ENCODE measurements at places on chromosomes 7 and 10.
A peak's percentile ranks its signal among the peaks of the same experiment; 100 is the strongest.

- no peak for DNase-seq
Measured at GRCh38 chr10:65753532-65753931, 1172.3 kb upstream of the LRRTM3 start.

DNA sequence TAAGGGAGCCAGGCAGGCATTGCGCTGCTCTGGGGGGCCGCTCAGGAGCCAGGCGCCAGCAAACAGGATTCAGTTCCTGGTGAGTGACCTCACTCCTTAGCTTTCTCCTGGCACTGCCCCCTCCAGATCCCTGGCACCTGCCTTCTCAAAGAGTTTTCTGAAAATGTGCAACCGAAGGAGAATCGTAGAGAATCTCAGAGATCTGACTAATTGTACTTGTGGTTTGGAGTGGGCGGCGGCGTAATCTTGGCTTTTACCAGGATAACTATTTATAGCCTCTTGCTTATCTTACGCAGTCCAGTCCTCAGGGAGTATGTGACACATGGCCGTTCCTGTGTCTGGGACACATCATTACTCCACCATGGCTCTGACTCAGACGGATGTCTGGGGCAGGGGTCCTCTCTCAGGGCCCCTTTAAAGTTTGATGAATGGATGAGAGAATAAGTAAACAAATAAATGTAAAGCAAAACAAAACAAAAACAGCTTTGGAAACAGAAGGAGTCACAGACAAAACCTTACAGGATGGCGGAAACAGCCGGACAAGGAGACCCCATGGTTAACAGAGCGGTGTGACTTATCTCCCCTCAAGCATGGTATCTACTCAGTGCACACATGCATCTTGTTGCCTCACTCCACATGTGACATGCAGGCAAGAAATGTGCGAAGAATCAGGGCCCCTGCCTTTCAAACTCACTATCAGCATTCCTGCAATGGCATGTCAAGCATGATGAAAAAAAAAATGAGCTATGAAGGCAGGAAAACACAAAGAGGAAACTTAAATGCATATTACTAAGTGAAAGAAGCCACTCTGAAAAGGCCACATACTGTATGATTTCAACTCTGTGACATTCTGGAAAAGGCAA lies 99.7 kb downstream of the TNS3 start:
- no peak for DNase-seq

DNA sequence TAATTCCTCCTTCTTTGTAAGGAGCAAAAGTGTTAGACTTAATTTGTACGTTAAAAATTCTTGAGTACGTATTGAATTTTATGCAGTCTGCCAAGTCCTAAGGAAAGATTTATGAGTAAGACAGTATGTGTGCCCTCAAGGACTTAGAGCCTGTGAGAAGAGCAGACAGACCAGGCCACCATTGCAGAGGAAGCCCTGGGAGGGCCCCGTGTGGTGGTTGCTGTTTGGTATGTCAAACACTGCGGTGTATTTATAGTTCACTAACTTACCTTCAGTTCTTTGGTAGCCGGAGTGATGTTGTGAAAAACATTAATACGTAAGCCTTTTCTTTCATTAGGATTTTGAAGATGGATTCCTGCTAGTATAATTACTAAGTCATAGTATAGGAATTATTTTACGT lies 82.9 kb downstream of the GALNT11 start:
- DNase-seq, result no peak

DNA sequence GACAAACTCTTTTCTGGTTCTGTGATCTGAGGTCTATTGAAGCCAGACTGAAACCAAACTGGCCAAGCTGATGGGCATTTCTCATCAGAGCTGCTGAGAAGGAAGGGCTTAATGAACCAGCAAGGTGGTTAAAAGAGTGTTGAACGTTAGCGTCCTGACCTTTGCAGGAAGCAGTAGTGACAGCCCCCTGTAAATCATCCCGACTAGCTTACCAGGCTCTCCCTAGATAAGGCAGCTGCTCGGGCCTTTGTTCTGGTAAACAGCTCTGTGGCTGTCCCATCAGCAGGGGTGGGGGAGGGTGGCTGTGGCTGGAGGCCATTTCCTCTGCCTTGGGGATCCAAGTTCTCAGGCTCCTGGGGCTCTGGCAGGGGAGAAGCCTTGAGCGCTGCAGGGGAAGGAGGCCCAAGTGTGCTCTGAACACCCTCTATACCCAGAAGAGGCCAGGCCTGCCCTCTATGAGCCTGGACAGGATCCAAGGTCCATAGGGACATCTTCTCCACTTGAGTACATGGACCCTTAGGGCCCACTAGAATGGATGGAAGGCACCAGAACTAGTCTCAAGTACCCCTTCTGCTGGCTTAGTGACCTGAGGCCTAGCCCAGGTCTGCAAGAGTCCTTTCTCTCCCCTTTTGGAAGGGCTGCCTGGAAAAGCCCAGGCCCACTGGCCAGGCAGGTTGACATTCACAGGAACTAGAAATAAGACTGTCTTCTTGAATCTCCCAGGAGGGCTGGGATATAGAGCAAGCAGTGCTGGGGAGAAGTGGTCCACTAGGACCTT lies 134.6 kb downstream of the ARHGAP22 start:
- DNase-seq, result no peak

- no peak for DNase-seq
Measured at GRCh38 chr7:21071561-21072501, 285.1 kb upstream of the SP8 start.

- no peak for DNase-seq
Measured at GRCh38 chr10:74754381-74754821, 72.0 kb upstream of the KAT6B start.

- DNase-seq, result no peak
Measured at GRCh38 chr7:22277375-22277774, 79.6 kb downstream of the RAPGEF5 start.

DNA sequence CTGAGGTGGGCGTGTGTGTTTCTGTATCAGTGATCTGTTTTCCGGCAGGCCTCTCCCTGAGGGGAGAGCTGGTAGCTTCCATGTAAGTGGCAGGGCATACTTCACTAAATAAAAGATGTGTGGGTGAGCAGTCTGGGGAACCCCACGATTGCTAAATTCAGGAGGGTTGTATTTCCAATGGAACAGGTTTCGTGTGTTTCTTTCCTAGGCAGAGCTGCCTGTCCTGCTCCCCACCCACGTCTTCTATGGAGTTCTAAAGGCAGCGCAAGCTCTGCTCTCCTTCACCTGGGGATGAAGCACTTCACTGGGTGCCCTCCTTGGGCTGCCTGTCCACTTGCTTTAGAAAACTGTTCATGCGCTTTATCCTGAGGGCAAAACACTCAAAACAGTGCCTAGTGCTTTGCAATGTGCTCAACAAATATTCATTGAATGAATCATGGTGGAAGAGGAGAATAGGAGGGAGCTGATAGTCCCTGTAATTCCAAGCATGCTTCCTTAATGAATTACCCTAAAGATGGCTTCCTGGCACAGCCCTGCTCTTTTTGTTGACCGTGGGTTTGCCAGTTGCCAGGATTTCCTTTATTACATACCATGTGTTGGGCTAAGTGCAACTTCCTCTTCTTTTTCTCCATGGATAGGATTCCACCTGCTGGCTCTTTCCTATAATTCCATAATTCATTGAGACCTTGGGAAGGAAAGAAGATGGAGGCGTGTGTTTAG lies 50.6 kb upstream of the SRPK2 start:
- no peak for DNase-seq

GRCh38 chr7:107847168-107847835 lies 43.7 kb upstream of the DLD start:
- peak; percentile 80 for DNase-seq

- no peak for DNase-seq
Measured at GRCh38 chr10:37067576-37067975, 57.8 kb upstream of the ANKRD30A start.

GRCh38 chr7:120981888-120982615 lies 6.5 kb upstream of the CPED1 start:
- no peak for DNase-seq

- DNase-seq, result no peak
Measured at GRCh38 chr7:45035893-45036292, 35.9 kb downstream of the CCM2 start.

- no peak for DNase-seq
Measured at GRCh38 chr7:70586822-70587221, 545.1 kb upstream of the GALNT17 start.

GRCh38 chr7:7881581-7881980 lies 87.0 kb upstream of the GLCCI1 start:
- DNase-seq, result no peak

GRCh38 chr7:92849322-92849721 lies 12.9 kb upstream of the CDK6 start:
- DNase-seq, result no peak

GRCh38 chr10:35306852-35307251 lies 29.5 kb upstream of the CCNY start:
- DNase-seq, result no peak

- DNase-seq, result no peak
Measured at GRCh38 chr7:122412441-122412840, 107.9 kb upstream of the FEZF1 start.

GRCh38 chr7:90407484-90407821 lies 4.2 kb downstream of the CLDN12 start:
- no peak for DNase-seq

DNA sequence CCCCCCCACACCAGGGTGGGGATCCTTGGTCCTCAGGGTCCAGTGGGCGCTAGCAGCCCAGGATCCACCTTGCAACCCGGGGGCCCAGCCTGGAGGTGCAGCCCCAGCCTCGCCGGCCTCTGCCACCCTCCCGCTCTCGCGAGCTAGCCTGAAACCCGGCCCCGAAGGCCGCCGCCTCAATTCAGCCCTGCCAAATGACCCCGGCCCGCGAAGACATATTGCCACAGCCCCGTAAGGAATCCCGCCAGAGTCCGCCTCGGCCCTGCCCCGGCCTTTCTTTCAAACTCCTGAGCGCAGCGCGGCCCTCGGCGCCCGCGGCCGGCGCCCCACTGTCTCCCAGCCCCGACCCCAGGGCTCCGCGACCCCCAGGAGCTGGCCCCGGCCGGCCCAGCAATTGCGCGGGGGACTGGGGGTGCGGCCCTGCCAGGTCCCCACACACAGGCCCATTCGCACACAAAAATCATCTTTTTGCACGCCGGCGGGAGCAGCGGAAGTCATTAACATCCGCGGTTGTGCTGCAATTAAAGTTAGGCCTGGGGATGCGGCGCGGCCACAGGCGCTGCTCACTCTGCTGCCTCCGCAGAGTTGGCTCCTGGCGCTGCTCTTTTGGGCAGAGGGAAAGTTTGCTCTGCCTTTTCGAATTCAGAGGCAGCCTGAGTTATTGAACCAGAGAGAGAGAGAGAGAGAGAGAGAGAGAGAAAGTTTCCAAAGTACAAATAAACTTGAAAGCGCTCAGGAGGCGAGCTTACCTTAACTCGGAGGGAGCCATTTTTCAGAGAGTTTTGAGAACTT lies 4.0 kb downstream of the HOXA5 start:
- no peak for DNase-seq

- DNase-seq, result no peak
Measured at GRCh38 chr10:53699684-53700083, 927.1 kb upstream of the MBL2 start.

DNA sequence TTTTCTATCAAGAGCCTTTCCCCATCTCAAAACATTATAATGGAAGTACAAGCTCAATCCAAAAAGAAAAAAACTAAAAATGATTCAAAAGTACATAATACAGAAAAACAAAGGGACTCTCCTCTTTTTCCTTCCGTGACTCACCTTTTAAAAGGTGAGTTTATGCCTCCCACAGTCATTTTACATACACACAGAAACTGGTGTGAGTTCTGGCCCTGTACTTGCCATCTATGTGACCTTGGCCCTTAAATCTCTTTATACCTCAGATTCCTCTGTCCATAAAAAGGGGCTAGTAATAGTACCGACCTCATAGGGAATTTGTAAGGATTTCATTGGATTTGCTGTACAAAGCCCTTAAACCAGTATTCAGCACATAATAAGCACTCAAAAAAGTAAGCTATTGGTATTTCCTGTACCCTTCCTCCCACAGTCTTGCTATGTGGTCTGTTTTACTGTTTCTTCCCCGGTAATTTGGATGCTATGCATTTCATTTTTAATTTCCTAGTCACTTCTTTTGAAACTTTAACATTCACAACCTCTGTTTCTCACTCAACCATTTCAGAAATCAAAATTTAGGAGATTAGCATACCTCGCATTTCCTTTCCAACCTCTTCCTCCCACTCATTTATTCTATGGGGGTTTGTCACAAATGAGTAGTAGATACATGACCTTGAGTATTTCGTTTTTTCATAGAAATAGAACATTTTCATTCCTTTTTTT lies 39.0 kb downstream of the STK17A start:
- no peak for DNase-seq
